ENCODE measurements at places on chromosomes 1 and 21.
A peak's percentile ranks its signal among the peaks of the same experiment; 100 is the strongest.

GRCh38 chr1:2082064-2082463 lies 31.9 kb downstream of the PRKCZ start:
- no peak for DNase-seq

DNA sequence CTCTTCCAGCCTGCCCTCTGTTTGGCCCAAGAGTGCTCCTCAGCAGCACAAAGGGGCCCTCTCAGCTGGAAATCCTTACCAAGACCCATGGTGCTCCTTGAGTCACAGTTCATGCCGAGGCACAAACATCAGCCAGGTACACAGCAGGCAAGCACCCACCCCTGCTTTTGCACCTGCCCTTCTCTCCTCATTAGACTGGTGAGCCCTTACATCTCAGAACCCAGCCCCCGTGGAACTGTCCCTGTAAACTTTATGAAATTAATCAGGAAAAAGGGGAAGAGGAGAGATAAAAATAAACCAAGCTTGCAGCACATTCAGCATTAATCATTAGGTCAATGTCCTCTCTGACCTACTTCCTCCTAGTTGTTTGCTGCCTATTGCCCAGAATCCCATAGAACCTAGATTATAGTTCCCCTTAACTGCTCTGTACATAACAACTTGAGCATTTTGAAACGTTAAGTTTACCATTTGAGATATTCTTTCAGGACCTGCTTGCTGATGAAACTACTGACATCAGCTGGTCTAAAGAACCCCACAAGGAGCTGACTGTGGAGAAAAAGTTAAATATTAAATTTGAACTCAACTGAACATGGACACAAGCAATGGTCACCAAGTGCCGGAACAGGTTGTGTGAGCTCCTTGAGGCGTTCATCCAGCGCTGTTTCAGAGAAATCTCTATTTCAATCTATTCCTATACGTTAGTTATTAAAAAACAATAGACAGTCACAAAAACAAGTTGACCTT lies 738.4 kb downstream of the MATN1 start:
- no peak for DNase-seq

DNA sequence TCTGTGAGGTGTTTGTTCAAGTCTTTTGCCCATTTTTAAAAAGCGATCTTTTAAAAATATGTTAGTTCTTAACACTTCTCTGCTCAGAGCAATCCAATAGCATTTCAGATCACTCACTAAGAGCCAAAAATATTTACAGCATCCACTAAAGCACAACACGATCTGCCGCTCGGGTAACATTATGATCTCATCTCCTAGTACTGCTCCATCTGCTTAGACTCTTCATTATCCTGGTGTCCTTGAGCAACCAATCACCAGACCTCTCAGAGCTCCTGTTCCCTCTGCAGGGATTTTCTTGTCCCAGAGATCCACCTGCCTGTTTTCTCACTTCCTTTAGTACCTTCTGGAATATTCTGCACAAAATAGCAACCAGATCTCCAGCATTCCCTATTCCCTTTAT lies 235.3 kb upstream of the ESRRG start:
- no peak for DNase-seq

DNA sequence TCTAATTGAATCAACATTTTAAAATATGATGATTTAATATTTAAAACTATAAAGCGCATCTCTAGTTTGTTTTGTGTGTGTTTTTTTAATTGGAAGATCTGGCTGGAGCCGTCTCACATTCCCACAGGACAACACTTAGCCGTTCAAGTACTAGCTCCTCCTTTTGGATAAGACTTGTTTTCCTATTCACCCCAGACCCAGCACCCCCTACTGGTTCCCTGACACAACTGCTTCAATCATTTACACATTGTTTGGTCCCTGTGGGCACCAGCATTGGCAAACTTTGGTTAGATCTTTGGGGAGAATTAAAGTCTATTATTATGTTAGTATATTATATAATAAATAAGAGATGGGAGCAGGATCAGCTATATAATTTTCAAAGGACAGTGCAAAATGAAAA lies 34.5 kb downstream of the TYW3 start:
- DNase-seq = no peak

- no peak for DNase-seq
Measured at GRCh38 chr1:232130815-232131480, 499.0 kb downstream of the SIPA1L2 start.

GRCh38 chr1:161285113-161285512 lies 24.7 kb downstream of the MPZ start:
- DNase-seq = no peak

GRCh38 chr1:91885213-91885715 lies 687 bp downstream of the TGFBR3 start:
- peak; percentile 14 for DNase-seq

- DNase-seq = no peak
Measured at GRCh38 chr1:32957017-32957416, 7.6 kb downstream of the RNF19B start.

DNA sequence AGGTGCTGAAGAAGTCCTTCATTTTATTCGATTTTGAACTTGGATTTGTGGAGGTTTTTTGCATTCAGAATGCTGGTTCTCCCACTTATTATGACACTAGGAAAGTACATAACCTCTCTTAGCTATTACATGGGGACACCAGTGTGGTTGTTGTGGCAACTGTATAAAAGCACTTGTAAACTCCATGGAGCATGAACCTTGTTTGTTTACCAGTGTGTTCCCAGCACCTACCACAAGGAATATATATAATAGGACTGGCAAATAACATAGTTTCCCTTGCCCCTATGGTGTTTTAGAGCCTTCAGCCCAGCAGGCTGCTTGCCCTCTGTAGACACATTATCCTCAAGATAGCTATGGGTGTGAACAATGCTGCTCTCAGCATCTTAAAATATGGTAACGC lies 43.1 kb downstream of the RASSF5 start:
- no peak for DNase-seq

GRCh38 chr1:177585302-177586220 lies 384.3 kb downstream of the SEC16B start:
- DNase-seq = no peak

GRCh38 chr1:169148472-169149252 lies 42.2 kb downstream of the ATP1B1 start:
- no peak for DNase-seq

- DNase-seq = no peak
Measured at GRCh38 chr1:224333939-224334786, 4.2 kb upstream of the NVL start.

GRCh38 chr1:8666389-8667167 lies 150.9 kb downstream of the RERE start:
- no peak for DNase-seq

DNA sequence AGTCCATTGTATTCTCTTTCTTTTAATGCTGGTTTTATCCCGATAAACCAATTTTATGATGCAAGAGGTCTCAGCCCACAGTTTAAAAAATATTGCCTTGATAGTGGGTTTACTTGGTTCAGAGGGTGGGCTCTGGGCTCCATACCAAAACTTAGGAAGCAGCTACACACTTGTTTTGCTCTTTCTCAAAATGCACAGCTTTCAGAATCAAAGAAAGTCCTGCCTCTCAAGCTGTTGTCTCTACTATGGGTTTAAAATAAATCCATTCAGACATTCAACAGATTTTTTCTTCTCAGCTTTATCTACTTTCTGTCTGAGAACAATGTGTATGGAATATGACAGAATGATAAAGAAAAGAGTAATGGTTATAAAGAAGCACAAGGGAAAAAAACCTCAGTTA lies 14.8 kb upstream of the HHAT start:
- DNase-seq = no peak

DNA sequence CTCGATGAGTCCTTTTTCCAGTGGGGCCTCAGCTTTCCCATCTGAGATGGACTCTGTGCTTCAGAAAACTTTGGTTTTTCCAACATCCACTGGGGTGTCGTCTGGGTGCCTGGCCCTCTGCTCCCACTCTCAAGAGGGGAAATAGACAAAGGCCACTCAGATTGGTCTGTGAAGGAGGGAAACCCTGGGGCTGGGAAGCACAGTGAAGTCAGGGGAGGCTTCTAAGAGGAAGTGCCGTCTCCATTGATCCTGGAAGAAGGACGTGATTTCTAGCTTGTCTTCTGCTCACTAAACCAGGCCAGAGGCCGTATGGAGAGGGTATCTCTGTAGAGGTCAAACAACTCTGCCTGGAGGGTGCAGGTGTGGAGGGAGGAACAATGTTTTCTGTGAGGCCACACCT lies 5.2 kb downstream of the KNCN start:
- DNase-seq = no peak

GRCh38 chr1:210635108-210635507 lies 306.4 kb downstream of the HHAT start:
- DNase-seq = no peak

GRCh38 chr1:63865561-63865960 lies 91.7 kb downstream of the ROR1 start:
- DNase-seq = no peak

DNA sequence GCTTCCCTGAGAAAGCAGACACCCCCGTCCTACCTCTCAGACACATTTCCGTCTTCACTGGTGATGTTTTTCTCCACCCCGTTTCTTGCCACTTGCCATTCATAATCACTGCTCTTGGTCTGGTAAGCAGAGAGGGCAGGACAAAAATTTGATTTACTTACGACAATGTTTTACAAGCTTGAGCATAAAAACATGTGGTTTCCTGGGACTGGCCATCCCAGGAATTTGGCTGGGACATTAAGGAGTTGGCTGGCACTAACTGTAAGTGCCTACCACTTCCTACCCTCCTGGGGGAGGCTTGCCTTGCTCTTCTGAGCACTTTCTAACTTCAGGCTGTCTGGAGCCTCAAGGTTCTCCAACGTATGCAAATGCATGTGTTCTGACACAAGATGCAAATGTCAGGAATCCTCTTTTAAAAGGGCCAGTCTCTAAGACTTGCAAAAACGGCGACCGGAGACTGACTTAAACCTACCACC lies 24.2 kb downstream of the ZBTB18 start:
- DNase-seq = no peak

GRCh38 chr1:221834698-221835513 lies 93.0 kb upstream of the DUSP10 start:
- DNase-seq = no peak

DNA sequence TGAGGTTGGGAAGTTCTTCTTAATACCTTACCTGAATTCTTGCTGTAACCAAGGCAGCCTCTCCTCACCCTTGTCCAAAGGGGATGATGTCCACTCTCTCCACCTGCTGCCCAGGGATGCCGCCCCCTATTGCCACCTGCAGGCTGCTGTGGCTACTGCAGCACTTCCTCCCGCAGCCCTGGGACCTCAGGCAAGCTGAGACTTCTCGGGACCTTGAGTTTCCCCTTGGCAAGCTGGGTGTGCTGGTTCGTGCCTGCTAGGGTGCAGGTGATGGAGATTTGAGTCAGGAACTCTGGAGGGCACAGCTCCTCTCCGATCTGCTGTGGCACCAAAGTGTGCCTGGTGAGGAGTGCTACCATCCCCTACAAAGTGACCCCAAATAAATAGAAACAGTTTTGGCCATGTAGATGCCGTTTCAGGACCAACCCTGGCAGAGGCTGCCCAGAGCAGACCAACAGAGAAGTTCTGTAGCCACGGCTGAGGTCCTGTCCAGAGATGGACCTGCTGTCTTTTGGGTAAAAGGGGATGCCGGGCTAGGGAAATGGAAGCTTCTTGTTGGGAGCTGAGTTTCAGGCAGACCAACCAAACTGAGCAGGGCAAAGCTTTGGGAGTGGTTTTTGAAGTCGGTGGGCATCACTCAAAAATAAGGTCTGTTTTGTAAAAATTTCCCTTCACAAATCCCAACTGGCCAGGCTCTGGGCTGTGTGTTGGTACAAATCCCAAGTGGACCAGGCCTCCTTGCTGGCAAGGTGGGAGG lies 31.7 kb downstream of the RUNX3 start:
- peak; percentile 28 for DNase-seq

DNA sequence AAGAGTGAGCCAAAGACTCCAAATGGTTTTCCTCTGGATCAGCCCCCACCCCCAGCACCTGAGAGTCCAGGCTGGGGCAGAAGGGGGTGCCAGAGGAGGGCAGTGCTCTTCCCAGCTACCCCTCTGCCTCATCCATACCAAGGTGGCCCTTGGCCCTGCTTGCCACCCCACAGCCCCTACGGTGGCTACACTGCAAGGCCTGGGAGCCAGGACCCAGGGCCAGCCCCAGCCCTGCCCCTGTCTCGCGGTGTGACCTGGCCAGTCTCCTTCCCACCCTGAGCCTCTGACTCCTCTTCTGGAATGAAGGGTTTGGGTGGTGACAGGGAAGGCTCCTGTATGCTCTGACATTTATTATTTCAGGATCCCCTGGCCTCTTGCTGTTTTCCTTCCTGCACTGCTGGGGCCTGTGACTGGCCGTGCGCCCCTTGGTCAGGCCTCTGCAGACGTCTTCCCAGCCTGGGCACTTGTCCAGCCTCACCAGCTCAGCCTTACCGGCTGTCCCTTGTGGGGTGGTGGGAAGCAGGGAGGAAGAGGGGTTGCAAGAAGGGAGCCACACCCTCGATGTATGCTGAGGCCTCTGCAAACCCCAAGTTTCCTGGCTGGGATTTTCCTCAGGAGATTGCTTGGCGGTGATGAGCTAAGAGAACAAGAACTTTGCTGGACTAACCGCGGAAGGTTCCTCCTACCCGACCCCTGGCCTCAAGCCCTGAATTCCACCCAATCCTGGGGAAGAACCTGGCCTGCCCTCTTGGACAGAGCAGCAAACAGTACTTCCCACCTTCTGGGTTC lies 13.5 kb downstream of the ASAP3 start:
- DNase-seq = no peak

DNA sequence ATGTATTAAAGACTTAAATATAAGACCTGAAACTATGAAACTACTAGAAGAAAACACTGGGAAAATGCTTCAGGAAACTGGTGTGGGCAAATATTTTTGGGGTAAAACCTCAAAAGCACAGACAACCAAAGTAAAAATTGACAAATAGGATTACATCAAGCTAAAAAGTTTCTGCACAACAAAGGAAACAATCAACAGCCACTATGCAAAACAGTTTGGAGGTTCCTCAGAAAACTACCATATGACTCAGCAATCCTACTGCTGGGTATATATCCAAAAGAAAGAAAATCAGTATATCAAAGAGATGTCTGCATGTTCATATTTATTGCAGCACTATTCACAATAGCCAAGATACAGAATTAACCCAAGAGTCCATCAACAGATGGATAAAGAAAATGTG lies 17.1 kb downstream of the TSHB start:
- DNase-seq = no peak

DNA sequence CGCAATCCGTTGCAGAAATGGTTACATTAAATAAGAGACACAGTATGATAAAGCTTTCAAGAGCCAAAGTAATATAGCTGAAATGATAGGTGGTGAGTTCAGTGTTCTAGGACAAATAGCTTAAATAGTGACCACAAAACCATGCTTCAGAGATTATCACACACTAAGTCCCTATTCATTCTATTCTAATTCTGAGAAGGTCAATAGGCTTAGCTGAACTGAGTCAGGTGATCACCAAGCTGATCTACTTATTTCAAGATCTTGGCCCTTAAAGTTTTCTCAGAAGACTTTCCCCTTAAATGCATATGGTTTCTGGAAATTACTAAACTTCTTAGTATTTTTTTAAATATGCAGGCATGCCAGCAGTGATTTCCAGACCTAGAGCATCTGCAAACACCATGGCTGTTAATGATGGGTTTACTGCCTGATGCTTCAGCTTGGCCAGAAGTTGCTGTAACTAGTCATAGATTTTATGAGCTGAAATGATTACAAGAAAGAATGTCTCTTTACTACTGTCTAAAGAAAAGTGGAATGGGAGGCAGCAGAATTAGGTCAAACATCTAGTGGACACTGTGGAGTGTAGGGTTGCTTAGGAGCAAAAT lies 242.9 kb downstream of the ST6GALNAC3 start:
- DNase-seq = no peak
